ENCODE measurements at places on chromosomes 2 and 18.
A peak's percentile ranks its signal among the peaks of the same experiment; 100 is the strongest.

DNA sequence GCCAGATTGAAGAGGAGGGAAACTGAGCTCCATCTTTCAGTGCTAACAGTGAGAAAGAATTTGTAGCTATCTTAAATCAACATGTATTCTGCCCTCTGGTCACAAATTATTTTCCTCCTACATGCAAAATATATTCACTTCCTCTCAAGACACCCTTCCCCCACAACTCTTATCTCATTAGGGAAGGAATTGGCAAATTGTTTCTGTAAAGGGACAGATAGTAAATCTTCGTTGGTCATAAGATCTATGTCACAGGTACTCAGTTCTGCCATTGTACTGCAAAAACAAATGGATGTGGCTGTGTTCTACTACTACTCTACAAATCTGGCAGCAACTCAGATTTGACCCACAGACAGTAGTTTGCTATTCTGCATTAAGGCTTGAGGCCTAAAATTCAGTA is 53.0 kb upstream of the CYP20A1 start:
- DNase-seq: peak; percentile 11

- no peak for DNase-seq
These were observed 6.4 kb upstream of the ODC1 start for GRCh38 chr2:10454505-10454904.

DNA sequence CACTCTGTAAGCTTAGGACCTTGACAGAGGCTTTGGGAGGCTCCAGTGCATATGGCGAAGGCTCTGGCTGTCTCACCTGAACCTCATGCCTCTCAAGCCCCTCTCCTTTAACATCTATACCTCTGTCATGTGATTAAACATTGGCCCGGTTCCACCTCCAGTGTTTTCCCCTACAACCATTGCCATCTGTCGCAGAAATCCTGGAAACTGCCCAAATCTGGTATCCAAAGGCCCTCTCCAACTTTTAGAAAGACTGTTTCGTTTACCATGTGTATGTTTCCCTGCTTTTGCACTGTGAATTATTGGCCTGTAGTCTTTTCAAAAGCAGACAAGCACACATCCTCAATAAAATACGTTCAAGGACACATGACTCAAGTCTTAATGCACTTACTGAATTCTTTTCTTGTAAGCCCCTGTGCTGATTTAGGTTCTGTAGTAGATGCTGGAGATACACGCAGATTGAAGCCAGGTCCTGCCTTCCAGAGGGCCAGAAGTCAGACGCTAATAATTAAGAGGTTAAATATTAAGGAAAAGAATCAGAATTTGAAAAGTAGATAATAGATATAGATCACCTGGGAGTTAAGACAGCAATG is 386.4 kb upstream of the SLC14A2 start:
- DNase-seq: no peak

- no peak for DNase-seq
These were observed 463.9 kb downstream of the STK39 start for GRCh38 chr2:167783261-167784083.

GRCh38 chr2:28225473-28226080 is 167.1 kb upstream of the FOSL2 start:
- DNase-seq: no peak
